ENCODE measurements at places on chromosomes 6 and 20. TPM values are rescaled to one million over a fixed set of nuclear protein-coding genes. Genes with fewer than 3 reads are reported as not detected.

Gene RIN2
- 40.2 TPM for total RNA-seq

Gene BANF2
- total RNA-seq = not detected

Gene ARMH2
- 0.84 TPM for total RNA-seq

Gene MPC1
- 63.5 TPM for total RNA-seq

Gene EYA2
- total RNA-seq = 9.8 TPM

Gene C6orf163
- 1.7 TPM for total RNA-seq

DNA sequence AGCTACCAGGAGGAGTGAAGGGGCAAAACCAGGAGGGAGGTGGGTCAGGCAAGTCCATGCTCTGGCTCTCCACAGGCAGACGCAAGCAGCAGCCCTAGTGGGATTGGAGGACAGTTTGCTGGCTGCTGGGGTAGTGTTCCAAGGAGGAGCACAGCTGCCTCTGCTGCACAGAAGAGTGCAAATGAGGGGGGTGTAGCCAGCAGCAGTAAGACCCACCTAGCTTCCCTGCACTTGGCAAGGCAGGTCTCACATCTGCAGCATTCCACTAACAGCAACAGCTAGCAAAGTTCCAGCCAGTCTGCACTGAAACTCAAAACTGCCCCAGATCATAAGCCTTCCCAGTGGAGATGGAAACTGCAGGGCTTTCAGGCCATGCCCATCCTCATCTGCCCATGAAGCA, 405.0 kb downstream of the UTRN start:
- DNase-seq = no peak

GRCh38 chr6:20709451-20709850, 175.2 kb downstream of the CDKAL1 start:
- DNase-seq = no peak

- DNase-seq = no peak
These were observed 1.5 kb downstream of the CD2AP start for GRCh38 chr6:47479140-47479508.

- no peak for DNase-seq
These were observed 48.2 kb downstream of the FRK start for GRCh38 chr6:116012471-116012949.

DNA sequence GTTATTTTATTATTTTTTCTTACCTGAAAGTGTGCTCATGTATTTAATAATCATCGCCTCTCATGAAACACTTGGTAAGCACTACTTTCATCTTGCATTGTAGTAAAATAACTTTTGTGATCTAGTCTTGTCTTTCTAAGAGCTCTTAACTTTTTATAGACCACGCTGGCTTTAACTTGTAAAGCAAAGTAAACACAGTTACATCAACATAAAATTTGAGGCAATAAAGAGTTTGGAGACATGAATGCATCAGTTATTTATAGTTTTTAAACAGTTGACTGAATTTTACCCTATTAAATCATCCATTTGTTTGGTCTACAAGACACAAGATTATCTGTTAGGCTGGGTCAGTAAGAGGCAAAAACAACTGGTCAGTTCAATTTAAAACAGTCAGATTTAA, 218.5 kb upstream of the KCNQ5 start:
- no peak for DNase-seq

DNA sequence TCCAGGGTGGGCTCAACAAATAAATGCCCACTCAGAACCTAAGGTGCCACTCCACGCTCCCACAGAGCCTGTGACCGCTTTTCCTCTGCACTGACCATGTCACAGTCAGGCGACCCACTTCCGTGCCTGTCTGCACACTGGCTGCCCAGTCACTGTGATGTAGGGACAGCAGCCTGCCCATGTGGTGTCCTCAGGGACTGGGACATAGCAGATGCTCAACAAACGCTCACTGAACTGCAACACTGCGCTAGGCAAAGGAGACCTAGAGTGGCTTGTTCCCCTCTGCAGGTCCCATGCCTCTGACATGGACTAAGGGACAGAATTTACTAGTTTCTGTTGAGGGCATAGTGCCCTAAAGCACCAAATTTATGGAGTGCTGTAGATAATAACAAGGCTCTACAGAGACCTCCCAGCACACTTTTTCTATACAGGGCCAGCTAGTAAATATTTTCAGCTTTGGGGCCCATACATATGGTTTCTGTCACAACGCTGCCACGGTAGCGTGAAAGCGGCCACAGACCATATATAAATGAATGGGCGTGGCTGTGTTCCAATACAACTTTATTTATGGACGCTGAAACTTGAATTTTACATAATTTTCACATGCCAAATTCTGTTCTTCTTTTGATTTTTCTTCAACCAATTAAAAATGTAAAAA, 57.8 kb upstream of the MRPS10 start:
- no peak for DNase-seq

- DNase-seq = no peak
These were observed 23.9 kb upstream of the PRND start for GRCh38 chr20:4697831-4698221.

- DNase-seq = no peak
These were observed 12.9 kb upstream of the GFOD1 start for GRCh38 chr6:13500264-13500663.

GRCh38 chr6:127793396-127793795, 107.5 kb downstream of the THEMIS start:
- DNase-seq = no peak

DNA sequence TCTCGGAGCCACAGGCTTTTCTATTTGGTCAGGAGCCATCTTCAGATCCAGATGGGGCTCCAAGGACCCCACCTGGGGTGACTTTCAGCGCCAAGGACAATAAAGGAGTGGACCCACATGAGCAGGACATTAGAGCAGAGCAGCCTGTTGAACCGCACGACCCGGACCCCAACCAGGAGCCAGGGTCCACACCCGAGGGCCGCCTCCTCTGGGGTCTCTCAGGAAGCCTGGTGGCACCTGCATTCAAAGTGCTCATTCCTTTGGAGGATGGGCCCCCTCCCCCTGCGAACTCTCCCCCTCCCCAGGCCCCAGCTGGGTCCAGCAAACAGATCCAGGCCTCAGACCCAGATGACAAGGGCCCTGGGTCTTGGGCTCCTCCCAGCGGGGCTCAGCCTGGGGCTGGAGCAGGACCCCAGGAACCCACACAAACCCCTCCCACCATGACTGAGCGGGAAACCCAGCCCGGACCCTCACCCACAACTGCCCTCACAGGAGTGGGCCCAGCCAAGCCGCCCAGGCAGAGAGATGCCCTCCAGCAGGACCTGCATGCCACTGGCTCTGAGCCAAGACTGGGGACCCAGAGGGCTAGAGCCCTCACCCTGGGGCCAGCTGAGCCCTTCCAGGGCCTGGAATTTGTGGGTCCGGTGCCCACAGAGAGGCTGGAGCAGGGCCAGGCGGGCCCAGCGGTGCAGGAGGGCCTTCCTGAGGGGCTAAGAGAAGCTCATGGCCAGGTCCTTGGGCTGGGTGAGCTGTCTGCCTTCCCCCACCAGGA, 23.9 kb downstream of the RAB44 start:
- no peak for DNase-seq

DNA sequence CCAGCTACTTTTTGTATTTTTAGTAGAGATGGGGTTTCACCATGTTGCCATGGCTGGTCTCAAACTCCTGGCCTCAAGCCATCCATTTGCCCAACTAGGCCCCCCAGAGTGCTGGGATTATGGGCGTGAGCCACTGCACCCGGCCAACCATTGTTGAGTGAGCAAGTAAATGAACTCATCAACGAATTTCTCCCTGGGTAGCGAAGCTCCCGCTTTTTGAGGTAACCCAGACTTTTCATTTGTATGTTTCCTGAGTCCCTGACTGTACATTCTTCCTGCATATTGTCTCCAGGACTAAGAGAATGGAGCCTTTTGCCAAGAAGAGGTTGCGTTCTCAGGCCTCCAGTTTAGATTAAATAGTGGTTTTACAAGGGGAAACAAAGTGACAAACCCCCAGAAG, 36.4 kb downstream of the RIPOR3 start:
- DNase-seq = no peak
